NCI-H1092 treated with DMSO at 0.1 percent for 48 hours (cell line): ENCODE measurements at places on chromosomes 6 and 20.

DNA sequence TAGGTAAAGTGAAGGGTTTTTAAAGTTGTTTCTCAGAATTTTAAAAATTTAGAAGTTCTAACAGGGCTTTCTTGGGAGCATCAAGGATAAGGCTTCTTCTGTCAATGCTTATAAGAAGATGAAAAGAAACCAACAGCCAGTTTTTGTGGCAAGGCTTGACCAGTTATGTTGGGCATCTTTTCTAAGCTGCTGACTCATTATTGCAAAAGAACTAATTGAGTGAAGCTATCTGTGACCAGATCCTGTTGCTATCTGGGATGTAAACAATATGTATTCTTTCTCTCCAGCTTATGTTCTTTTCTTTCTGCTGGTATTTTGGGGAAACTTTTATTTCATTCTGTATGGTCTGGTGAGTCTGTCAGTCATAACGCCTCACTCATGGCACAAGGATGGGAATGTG lies 643.8 kb downstream of the HDGFL1 start:
- no peak for DNase-seq

DNA sequence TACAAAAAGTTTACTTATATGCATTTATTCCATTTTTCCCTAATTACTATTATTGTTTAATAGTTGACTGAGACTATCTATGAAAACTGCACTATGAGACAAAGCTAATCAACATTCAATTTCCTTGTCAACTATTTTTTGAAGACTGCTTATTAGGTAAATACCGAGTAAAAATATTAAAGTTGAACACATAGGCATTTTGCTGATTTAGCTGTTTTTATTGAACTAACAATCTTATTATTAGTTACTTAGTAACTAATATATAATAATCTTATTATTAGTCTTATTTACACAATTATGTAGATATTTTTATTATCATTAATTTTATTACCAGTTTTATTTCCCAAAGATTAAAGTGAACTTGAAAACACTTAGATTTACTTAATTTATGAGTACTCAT lies 728.8 kb downstream of the TENT5A start:
- DNase-seq = no peak

- DNase-seq = no peak
These were observed 683 bp upstream of the ARHGAP18 start for GRCh38 chr6:129710450-129711270.

- DNase-seq = no peak
These were observed 78.1 kb upstream of the CD93 start for GRCh38 chr20:23164176-23164601.

- DNase-seq = no peak
These were observed 81.1 kb downstream of the PRDM1 start for GRCh38 chr6:106167096-106167814.

- DNase-seq = no peak
These were observed 166.5 kb upstream of the SNX9 start for GRCh38 chr6:157656437-157656997.

DNA sequence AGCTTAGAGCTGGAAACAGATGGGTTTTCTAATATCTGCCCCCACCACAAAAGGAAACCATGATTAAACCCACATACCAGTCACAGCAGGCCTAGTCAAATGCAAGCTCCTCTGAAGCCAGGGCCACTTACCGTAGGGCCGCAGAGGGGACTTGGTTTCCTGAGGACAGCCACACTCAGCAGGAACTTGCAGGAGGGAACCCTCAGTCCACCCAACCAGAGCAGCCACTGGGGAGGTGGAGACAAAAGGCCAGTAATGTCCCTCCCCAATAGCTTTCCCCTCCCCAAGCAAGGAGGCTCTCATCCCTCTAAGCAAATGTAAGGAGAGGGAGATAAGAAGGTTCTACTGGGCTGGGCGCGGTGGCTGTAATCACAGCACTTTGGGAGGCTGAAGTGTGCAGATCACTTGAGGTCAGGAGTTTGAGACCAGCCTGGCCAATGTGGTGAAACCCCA lies 384.4 kb upstream of the JARID2 start:
- DNase-seq = no peak

GRCh38 chr6:135503703-135504475 lies 6.3 kb upstream of the AHI1 start:
- DNase-seq = no peak

DNA sequence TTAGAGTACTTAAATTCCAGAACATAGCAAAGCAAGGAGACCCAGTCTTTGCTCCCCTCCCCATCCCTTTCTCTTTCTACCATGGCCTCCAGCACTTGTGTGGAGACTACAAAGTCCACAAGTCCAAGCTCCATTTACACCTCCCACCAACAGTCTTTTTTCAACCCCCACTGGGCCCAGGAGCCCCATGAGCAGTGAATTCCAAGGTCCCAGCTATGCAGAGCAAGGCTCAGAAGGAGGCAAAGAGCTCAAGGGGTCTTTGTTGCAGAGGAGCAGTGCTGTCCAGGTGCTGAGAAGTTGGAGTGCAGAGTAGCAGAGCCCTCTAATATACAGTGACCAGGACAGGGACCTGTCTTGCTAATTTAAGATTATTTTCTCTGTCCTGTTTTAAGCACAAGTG lies 9.0 kb downstream of the PAK5 start:
- DNase-seq = no peak

DNA sequence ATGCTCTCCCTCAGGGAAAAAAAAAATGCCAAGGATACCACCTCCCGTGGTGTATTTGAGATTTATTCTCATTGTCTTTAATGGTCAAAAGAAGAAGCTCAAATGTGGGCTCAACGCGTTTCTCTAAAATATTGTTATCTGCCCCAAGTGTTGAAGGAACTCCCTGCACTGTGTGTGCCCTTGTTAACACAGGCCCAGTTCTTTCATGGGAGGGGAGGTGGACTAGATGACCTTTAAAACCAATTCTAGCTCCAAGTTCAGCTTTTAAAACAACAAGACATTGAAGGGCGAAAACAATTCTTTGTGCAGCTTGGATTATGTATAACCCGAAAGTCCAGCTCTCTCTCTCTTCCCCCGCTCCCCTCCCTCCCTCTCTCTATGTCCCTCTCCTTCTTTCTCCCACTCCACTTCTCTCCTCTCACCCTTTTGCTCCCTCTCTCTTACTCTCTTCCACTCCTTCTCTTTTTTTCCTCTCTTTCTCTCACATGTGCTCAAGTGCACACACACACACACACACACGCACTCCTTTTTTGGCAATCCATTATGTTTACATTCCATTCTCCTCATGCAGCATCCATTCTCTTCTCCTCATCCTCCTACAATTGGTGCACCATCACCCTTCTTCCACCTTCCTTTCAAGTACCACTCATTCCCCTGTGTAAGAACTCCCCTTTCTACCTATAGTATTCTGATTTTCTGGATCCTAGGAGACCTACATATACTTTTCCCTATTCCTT lies 8.5 kb downstream of the HLA-DMB start:
- no peak for DNase-seq

- no peak for DNase-seq
These were observed 27.4 kb downstream of the BTBD9 start for GRCh38 chr6:38612143-38612965.

DNA sequence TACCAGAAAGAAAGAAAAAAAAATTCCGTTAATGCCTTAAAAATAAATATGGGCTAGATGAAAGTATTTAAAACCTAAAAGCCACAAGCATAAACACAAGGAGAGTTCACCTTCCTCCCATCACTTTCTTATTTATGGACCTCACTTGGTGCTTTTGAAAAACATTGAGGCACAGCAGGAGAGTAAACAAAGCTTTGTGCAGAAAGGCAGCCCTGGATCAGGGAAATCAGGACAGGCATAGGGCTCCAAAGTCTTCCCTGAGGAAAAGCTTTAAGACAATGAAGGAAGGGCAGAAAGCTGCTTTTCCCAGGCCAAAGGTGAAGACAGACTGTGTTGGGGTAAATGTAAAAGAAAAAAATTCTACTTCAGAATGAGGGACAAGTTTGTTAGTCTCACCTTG lies 207.9 kb downstream of the CLVS2 start:
- DNase-seq = no peak

DNA sequence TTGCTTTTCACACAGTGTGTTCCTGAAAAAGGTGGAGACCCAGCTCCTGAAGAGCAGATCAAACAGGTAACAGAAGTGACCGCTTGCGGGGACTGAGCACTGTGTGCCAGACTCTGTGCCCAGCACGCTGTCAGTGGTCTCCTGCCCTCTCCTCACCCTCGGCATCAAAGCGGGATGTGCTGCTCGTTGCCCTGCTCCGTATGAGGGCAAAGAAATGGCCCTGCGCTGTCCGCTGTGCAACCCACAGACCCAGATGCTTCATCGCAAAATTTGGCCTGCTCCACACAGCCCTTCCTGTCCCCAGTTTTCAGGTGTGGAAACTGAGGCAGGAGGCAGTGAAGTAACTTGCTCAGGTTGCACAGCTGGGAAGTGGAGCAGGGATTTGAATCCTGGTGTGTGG lies 13.7 kb downstream of the UQCC2 start:
- DNase-seq = no peak

GRCh38 chr20:12947691-12948090 lies 61.1 kb upstream of the SPTLC3 start:
- DNase-seq = no peak

DNA sequence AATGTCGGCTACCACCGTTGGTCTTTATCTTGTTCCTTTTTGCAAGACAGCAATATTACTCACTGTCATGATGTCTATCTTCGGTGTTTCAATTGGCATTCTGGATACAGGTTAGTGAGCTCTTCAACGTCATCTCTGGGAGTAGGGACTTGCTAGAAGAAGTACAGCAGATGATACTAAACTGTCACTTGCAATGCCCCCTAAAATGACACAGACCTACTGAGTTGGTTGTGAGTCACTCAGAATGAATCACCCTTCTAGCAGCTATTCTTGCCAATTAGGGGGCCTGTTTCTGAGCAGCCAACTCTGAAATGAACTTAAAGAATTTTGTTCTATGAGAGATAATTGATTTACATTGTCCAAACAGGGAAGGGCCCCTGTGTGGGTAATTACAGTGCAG lies 176.5 kb downstream of the SLC16A10 start:
- no peak for DNase-seq
